Activated B cell treated with CpG ODN at 0.5 μM for 24 hours (primary cell): ENCODE measurements at places on chromosomes 11 and 22. TPM values are rescaled to one million over a fixed set of nuclear protein-coding genes. Genes with fewer than 3 reads are reported as not detected.

- no peaks in the 10 kb centered on the region for H3K27me3 ChIP-seq
- H3K36me3 ChIP-seq: no peaks in the 10 kb centered on the region
- H3K4me3 ChIP-seq: no peak overlapping the region
These were observed 24.8 kb upstream of the POU2AF2 start for GRCh38 chr11:111220721-111221120.

DNA sequence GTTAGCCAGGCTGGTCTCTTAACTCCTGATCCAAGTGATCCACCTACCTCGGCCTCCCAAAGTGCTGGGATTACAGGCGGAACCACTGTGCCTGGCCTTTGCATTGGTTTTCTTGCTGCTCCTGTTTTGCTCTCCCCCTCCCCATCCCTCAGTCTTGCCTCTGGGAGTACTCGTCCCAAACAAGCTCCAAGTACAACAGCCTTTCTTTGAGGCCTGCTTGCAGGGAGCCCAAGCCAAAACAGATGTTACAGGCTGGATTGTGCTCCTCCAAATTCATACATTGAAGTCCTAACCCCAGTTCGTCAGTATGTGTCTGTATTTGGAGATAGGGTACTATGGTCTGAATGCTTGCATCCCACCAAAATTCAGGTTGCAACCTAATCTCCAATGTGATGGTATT lies 8.6 kb downstream of the IGLL1 start:
- peak overlapping the region; percentile 1 for H3K27ac ChIP-seq
- no peaks in the 10 kb centered on the region for H3K36me3 ChIP-seq
- no peaks in the 10 kb centered on the region for H3K4me1 ChIP-seq
- no peak overlapping the region for H3K4me3 ChIP-seq
- H3K27me3 ChIP-seq: peaks cover 13% of the 10 kb centered on the region

- H3K36me3 ChIP-seq: peaks cover 10% of the 10 kb centered on the region
- peaks cover 64% of the 10 kb centered on the region for H3K4me1 ChIP-seq
- DNase-seq: no peak
- H3K27ac ChIP-seq: no peak overlapping the region
- no peaks in the 10 kb centered on the region for H3K27me3 ChIP-seq
These were observed 2.1 kb upstream of the AHNAK start for GRCh38 chr11:62548545-62549335.

GRCh38 chr11:13225038-13226001 lies 52.3 kb upstream of the BMAL1 start:
- no peak for DNase-seq
- H3K4me3 ChIP-seq: no peak overlapping the region
- H3K4me1 ChIP-seq: peaks cover 27% of the 10 kb centered on the region
- H3K27me3 ChIP-seq: no peaks in the 10 kb centered on the region
- H3K27ac ChIP-seq: no peak overlapping the region

The USH1C gene
- total RNA-seq: not detected in 2 replicates

The DEUP1 gene
- total RNA-seq: not detected in 2 replicates
